NCI-H1694 treated with DMSO at 0.1 percent for 48 hours (cell line): ENCODE measurements at places on chromosomes 7 and 10.

GRCh38 chr7:155987681-155988235 lies 175.5 kb upstream of the SHH start:
- DNase-seq = no peak

DNA sequence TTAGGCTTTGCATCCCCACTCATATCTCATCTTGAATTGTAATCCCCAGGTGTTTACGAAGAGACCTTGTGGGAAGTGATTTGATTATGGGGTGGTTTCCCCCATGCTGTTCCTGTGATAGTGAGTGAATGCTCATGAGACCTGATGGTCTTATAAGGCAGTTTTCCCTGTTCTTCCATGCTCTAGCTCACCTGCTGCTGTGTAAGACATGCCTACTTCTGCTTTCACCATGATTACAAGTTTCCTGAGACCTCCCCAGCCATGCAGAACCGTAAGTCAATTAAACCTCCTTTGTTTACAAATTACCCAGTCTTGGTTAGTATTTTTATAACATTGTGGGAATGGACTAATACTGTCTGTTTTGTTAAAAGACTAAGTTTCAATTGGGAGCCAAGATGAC lies 35.3 kb upstream of the ZNF92 start:
- DNase-seq = no peak

GRCh38 chr7:115758025-115758424 lies 272.5 kb downstream of the TFEC start:
- no peak for DNase-seq

DNA sequence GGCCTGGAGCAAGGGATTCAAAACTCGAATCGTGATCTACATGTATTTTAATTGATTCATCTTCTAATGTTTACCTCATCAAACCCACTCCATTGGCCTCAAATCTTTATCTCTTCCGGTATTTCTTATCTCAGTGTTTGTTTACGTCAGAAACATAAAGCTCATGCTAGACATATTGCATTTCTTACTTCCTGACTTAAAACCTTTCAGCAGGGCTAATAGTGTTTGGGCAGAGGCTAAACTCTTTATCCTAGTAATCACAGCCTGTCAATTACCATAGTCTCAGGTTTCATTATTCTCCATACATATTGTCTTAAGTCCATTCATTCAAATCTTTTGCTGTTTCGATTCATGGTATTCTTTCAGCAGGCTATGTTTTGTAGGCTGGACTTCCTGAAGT lies 81.3 kb upstream of the AGR3 start:
- no peak for DNase-seq

DNA sequence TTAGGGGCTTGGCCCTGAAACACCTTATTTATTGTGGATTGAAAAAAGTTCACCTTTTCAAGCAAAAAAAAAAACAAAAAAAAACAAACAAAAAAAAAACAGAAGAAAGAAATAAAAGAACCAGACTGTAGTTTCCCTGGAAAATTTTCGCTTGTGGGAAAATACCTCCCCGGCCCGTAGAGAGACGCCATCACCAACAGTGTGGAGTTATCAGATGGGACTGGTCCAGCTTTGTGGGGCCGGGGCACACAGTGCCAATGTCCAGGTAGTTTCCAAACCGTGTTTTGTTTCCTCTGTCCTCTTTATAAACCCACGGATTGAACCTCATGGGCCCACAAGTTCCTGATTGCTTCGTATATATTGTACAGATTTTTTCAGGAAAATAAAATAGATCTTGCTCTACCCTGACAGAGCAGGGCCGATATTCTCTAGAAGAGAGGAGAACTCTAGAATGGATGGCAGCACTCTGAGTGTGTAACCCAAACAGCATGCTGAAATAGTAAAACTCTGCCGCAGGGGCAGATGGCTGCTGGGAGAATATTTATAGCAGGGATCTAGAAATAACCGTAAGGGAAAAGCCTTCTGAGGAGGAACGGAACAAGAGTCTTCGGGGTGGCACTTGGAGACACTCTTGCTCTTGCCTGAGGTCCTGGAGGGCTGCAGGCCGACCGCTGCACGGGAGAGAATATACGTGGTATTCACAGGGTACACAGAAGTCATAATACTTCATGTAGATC lies 241.0 kb downstream of the FRMD4A start:
- DNase-seq = no peak

DNA sequence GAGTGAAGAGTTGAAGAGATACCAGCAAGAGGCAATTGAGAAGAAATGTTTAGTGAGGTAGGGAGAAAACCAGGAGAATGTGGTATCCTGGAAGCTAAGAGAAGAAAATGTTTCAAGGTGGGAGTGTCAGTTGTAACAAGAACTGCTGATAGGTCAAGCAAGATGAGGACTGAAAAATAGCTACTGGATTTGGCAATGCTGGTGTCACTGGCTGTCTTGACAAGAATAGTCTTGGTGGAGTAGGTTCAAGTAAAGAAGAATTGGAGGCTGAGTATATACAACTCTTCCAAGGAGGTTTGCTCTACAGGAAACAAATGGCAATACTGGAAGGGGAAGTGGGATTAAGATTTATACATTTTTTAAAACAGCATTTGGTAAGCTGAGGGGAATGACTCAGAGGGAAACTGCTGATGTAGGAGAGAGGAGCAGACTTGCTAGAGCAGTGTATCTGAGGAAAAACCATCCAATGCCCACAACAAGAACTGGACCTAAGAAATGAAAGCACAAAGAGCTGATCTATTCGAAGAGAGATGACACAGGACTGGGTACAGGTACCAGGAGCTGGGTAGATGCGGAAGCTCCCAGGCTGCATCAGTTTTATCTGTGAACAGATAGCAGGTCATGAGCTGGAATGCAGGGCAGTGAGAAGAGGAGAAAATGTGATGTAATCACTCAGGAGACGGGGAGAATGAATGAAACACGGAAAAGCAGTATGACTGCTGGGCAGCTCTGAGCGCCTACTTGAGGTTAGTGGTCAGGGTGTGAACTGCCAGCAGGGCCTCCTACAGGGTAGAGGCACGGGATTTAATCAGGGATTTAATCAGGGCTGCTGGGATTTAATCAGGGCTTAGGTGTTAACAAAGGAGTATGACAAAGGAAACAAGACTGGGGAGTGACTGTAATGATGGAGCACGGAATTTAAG lies 34.5 kb downstream of the FAM25A start:
- no peak for DNase-seq

DNA sequence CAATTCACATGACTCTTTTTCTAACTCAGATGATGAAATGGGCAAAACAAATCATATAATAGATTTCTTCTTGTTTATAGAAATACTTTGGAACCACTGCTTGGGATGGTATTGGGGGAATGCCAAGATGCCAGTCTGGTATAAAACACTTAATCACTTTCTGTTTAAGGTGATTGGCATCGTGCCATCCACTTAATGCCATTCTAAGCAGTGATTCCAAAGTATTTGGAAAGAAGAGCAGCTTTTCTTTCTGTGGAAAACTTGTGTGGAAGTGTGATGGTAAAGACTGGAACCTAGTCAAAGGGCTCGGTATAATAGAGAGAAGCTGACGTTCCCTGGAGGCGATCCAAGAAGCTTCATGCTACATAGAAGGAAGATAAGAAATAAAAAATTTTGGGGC lies 120.6 kb downstream of the TMEM26 start:
- no peak for DNase-seq

DNA sequence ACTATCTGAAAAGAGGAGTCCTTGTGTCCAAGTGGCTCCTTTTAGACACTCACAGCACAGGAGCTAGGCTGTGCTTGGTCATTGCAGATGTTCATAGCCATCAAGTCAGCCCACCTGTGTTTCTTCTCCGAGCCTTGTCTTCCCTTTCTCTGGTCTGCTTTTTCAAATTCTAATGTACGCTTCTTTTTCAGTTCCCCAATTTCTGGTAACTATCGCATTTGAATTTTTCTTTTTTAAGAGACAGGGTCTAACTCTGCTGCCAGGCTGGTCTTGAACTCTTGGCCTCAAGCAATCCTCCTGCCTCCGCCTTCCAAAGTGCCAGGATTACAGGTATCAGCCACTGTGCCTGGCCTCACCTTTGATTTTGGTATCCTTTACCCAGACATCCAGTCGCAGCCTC lies 18.9 kb downstream of the APBB1IP start:
- no peak for DNase-seq

- DNase-seq = no peak
Measured at GRCh38 chr7:112358513-112358912, 91.7 kb upstream of the IFRD1 start.

DNA sequence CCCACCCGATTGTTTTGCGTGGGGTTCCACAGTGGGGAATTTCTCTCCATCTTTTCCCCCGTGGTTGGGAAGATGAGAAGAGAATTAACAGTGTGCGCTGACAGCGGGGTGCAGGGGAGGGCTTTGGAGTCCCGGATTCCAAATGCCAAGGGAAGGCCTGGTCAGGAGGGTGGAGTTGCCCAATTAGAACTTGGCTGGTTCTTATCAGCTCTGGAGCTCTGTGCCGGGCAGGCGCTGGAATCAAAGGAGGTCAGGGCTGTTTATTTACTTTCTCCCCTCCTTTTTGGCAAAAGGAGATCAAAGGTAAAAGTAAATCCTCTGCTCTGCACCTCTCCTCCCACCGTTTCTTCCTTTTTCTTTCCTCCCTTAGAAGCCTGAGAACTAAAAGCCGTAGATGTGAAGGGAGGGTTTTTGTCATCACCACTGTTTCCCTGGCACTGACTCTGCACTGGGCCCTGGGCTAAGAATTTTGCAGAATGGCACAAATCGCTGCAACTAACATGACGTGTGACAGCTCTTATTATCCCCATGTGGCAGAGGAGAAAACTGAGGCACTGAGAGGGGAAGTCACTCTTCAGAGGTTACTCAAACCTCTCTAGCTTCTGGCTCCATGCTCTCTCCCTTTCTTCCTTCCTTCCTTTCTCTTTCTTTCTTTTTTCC lies 95.2 kb upstream of the ZNF716 start:
- DNase-seq = no peak

- no peak for DNase-seq
Measured at GRCh38 chr7:2966466-2967078, 77.1 kb downstream of the CARD11 start.

DNA sequence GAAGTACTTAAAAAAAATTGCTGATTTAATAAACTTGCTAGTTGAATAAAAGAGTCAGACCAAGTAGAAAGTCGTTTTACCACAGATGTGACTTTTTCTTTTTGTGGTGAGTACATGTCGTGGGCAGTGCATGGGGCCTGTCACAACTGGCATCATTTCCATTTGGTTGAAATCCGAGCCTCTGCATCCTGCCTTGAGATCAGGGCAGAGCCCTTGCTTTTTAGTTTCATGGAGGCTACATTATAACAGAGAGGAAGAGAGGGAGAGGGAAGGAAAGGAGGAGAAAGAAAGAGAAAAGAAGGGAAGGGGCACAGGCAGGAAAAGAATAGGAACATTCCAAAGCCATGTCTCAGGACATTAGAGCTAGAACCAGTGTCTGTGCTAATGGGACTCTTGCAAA lies 20.4 kb upstream of the INSYN2A start:
- no peak for DNase-seq

DNA sequence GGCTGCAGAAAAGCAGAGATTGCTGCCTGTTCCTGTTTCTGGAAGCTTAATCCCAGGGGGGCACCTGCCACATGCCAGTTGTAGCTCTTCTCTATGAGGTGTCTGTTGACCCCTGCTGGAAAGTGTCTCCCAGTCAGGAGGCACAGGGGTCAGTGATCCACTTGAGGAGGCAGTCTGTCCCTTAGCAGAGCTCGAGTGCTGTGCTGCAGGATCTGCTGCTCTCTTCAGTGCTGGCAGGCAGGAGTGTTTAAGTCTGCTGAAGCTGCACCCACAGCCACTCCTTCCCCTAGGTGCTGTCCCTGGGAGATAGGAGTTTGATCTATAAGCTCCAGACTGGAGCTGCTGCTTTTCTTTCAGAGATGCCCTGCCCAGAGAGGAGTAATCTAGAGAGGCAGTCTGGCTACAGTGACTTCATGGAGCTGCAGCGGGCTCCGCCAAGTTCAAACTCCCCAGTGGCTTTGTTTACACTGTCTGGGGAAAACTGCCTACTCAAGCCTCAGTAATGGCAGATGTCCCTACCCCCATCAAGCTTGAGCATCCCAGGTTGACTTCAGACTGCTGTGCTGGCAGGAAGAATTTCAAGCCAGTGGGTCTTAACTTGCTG lies 57.6 kb upstream of the CROT start:
- no peak for DNase-seq

- DNase-seq = no peak
Measured at GRCh38 chr10:18158773-18159265, 18.6 kb downstream of the CACNB2 start.

- no peak for DNase-seq
Measured at GRCh38 chr10:3236644-3237404, 64.2 kb upstream of the PITRM1 start.

GRCh38 chr7:124349443-124349842 lies 316.6 kb upstream of the TMEM229A start:
- no peak for DNase-seq

- no peak for DNase-seq
Measured at GRCh38 chr10:22854935-22855421, 72.9 kb upstream of the ARMC3 start.

- DNase-seq = no peak
Measured at GRCh38 chr7:37921876-37922275, 1.4 kb downstream of the EPDR1 start.

DNA sequence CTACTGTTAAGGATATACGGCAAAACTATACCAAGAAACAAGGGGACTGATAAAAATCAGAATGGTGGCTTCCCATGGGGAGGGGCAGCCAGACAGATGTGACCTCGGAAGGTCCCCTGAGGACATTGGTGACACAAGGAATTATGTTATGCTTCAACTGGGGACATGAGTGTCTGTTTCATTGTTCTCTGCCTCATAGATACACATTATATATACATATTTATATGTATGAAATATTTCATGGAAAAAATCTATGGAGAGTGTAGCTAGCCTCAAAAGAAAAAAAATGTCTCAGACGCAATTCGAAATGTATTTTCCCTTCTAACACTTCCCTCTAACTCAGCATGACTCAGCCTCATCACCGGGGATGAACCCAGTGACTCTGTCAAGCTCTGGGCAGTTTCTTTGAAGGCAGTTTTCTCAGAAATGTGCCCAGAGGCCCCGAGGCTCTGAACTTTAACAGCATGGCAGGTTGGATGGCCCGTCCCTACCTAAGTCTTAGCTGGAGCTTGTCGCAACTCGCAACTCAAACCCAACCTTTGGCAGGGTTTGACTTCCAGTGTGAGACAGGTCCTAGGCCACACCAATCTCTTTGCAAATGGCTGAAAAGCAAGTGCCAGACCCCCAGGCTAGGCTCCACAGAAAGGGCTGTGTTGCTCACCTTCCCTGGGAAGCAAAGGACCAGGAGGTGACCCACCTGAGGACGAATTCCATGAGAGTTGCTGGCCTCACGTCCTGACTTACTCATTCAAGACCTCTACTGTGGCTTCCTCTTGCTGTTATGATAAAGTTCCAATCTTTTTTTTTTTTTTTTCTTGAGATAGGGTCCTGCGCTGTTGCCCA lies 86.9 kb downstream of the CARD11 start:
- no peak for DNase-seq

GRCh38 chr10:51910596-51910995 lies 211.2 kb upstream of the CSTF2T start:
- DNase-seq = no peak

GRCh38 chr10:97020452-97021400 lies 165.0 kb downstream of the SLIT1 start:
- no peak for DNase-seq

GRCh38 chr7:4169455-4169854 lies 512.6 kb upstream of the FOXK1 start:
- no peak for DNase-seq

- no peak for DNase-seq
Measured at GRCh38 chr7:16826060-16826459, 21.3 kb upstream of the AGR2 start.
